ENCODE measurements at places on chromosomes 3 and 15.

GRCh38 chr15:80059786-80060355 is 395 bp downstream of the ZFAND6 start:
- peak; percentile 34 for DNase-seq

- no peak for DNase-seq
Observed at GRCh38 chr15:64875641-64876223, 34.0 kb downstream of the PLEKHO2 start.

- no peak for DNase-seq
Observed at GRCh38 chr15:65851981-65852380, 17.3 kb upstream of the RAB11A start.

DNA sequence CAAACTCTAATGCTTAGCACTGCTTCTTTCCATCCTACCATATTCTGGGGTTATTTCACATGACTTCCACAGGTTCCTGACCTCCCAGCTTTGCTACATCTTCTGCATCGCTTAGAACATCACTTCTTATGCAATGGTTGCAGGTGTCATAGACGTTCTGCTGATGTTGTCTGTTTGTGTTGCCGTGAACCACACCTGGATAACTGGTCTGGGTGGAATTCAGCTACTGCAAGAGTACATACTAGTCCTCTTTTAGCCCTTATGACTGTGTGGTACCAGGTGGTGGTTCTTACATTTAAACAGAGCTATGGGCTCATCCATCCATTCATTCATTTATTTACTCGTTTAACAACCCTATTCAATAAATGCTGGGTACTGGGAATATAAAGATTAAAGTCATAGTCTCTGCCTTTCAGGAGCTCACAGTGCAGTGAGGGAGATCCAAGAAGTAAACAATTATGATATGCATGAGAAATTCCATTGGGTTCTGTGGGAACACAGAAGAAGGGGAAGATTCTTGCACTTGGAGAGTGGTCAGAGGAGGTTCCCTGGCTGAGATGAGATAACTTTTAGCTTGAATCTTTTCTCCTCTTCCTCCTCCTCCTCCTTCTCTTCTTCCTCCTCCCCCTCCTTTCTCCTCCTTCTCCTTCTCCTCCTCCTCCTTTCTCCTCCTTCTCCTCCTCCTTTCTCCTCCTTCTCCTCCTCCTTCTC is 30.8 kb downstream of the TMEM45A start:
- DNase-seq, result no peak

GRCh38 chr3:13189639-13190377 is 116.6 kb upstream of the IQSEC1 start:
- DNase-seq, result no peak

DNA sequence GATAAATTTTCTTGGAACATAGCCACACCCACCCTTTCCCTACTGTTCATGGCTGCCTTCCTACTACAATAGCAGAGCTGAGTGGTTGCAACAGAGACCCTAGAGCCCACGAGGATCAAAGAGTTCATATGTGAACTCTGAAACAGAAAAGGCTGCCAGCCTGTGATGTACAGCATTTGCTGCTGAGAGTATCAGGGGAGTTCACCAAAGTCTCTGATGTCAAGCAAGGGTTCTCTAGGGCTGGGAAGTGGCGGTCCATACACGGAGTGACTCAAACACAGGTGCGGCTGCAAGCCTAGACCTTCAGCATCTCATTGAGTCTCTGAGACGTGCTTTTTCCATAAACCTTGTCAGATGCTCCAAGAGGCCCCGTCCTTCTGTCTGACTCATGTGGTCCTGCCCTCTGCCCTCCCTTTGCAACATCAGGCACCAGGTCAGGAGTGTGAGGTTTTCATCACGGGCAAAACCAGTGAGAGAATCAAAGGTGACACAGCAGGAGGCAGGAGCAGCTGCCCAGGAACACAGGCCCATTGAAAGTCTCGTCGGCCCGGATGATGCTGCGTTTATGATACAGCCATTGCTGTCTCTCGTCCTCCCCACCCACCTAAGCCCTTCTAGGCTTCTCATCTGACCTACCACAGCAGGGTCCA is 42.9 kb downstream of the PCSK6 start:
- no peak for DNase-seq

DNA sequence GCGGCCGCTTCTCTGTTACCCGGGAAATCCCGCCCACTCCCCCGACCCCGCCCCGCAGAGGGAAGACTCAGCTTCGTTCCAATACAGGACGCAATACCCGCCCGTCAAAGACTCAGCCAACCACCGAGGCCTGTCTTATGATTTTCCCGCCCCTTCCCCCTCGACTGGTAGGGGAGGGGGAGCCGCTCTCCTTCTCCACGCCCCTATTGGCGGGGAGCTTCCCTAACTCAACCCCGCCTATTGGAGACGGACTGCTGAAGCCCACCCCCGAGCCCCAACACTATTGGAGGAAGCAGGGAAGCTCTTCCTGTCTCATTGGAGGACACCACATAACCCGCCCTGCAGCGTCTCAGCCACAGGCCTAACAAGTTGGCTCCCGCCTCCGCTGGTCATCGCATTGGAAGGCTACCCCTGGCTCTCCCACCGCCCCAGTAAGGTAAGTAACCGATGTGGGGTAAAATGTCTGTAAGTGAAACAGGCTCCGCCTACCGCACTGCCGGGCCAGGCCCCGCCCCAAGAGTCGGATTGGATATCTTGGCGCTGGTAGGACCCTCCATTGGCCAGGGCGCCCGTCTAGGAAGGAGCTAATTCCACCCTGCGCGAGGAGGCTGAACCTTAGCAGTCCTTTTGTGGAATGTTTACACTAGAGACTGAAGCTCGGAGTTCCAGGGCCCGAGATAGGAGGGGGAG is at the start of gene SIN3A:
TSS of gene SIN3A (minus strand) at position 17 of the 690 bp plus-strand sequence. CDS start 21,315 bp downstream, outside the sequence.
- peak; percentile 99 for DNase-seq

- no peak for DNase-seq
Observed at GRCh38 chr15:70192041-70192440, 94.3 kb upstream of the TLE3 start.

DNA sequence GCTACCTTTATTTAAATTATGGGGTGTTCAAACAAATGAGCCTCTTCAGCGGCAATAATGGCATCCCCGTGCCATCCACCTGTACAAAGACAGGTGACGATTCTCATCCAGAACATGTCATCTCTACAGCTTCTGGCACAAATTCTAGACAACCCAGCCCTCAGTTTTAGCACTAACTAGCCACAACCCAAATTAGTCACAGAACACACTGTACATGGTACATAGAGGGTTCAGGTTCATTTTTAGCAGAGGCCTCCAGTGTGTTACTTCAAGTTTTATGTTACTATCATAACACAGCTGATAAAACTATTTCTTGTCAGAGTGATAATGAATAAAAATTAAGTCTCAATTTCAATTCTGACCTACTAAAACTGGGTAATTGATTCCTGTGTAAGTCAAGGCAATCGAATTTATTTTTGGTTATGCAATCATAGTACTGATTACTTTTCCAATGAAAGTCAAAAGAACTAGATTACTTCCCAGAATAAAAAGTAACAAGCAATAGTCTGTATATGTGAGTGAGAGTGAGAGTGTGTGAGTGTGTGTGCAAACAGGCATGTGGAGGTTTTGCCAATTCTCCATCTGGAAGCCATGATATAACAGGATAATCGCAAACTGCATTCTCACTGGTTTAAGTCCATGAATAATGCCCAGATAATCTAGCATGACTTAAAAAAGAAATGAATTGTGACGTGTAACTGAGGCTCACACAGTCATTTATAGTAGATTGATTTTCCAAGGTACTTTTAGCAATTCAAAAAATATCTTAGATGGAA is 37.4 kb downstream of the SHQ1 start:
- no peak for DNase-seq

GRCh38 chr3:40456279-40456939 is 730 bp upstream of the RPL14 start:
- DNase-seq, result no peak

DNA sequence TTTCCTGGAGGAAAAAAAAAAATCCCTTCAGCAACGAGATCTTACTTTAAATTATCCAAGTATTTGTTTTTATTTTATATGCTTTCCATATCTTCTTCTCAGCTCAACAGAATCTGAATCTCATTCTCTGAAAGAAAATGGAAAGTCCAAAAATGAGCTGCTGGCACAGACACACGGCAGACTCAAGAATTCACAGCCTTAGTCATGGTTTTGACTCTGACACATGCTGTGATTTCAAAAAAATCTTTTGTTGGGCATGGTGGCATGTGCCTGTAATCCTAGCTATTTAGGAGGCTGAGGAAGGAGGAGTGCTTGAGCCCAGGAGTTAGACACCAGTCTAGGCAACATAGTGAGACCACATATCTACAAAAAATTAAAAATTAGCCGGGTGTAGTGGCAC is 565.0 kb downstream of the MAGI1 start:
- no peak for DNase-seq

- no peak for DNase-seq
Observed at GRCh38 chr3:185254799-185255198, 950 bp upstream of the EHHADH start.

DNA sequence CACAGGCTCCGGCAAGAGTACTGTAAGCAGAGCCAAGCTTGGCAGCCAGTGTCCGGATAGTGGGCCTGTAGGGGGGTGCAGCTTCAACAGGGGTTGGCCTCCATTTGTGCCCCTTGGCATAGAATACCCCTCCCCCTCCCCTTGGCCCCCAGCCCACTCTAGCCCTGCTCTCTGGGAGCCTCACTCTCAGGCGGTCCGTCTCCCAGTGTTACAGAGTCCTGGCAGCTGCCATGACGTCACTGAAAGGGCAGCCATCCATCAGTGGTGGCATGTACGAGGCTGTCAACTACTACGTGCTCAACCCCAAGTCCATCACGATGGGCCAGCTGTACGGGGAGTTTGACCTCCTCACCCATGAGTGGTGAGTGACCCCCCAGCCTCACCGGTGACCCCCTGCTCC is 50.4 kb downstream of the DNAH1 start:
- no peak for DNase-seq

GRCh38 chr3:14552717-14553116 is 12.6 kb upstream of the GRIP2 start:
- DNase-seq, result no peak

DNA sequence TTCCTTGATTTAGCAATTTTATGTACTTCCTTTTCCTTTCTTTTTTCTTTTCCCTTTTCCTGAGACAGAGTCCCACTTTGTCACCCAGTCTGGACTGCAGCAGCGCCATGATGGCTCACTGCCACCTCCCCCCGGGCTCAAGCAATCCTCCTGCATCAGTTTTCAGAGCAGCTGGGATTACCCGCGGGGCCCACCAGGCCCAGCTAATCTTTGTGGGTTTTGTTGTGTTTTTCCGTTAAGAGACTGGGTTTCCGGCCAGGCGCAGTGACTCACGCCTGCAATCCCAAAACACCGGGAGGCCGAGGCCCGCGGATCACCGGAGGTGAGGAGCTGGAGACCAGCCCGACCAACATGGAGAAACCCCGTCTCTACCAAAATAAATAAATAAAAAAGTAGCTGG is 17.7 kb downstream of the GOLGA8S start:
- no peak for DNase-seq

DNA sequence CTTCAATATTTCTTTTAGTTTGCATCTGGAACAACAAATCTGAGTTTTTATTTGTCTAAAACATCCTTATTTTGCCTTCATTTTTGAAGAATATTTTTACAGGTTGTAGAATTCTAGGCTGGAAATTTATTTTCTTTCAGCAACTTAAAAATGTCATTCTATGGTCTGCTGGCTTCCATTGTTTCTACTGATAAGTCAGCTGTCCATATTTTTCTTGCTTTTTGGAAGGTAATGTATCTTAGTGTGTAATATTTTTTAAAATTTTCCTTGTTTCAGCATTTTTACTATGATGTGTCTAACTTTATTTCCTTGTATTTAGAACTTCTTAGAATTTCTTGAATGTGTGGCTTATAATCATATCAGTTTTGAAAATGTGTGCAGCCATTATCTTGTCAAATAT is 37.0 kb downstream of the SEMA6D start:
- DNase-seq, result no peak

DNA sequence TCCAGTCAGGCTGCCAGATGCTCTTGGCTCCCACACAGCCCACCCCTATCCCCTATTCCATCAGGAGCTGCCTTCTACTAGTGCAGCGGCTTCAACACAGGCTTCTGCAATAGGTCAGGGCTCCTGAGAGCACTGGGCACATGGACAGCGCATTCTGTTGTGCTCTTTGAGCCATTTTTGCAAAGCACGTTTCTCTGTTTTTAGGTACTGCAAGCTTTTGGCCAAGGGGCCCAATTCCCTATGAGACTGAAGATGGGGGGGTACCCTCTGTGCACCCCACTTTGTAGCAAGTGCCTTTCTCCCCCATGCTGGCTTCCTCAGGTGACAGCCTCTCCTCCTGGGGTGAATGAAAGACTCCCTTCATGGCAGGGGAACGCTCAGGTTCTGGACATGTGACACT is 31.2 kb downstream of the CHDH start:
- DNase-seq, result no peak

GRCh38 chr3:52790337-52790736 is 4.3 kb upstream of the ITIH3 start:
- DNase-seq, result no peak

DNA sequence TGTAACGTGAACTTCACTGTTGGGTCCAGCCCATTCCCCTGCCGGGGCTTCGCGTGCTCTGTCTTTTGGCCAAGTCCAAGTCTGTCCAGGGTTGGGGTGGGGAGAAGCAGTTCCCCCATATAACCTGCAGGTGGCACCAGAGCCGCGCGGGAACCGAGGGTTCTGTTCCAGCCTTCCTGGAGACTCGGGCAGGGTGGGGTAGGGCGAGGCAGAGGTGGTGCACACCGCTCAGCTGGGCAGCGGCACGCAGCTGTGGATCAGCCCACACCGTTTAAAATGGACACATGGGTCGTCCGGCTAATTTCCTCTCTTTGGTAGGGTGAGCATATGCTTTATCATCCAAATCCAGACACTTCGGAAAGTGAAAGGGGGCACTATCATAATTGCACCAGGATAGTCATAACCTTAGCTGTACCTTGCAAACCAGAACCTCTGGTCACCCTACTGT is 118.1 kb downstream of the TBC1D2B start:
- peak; percentile 71 for DNase-seq

DNA sequence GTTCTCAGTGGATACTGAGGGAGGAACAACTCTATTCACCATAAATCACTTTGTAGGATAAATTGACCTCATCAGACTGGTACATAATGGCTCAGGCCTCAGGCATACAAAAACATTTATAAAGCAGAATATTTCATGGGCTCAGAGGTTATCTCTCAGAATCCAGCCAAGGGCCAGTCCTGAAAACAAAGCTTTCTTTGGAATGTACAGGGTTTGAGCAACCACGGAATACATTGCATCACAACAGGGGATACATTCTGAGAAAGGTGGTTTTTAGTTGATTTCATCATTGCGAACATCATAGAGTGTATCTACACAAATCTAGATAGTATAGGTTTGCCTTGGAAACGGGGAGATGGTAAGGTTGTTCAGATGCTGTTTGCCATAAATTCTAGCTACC is 33.4 kb upstream of the CTDSPL2 start:
- no peak for DNase-seq
